ENCODE measurements at places on chromosomes 12 and 14. TPM values are rescaled to one million over a fixed set of nuclear protein-coding genes. Genes with fewer than 3 reads are reported as not detected.

LRCOL1 gene
- total RNA-seq = not detected

KRT80 gene
- total RNA-seq = 0.11 TPM

OASL gene
- 0.26 TPM for total RNA-seq

GRCh38 chr14:95649230-95649629 is 37.0 kb upstream of the TCL1B start:
- H3K36me3 ChIP-seq = no peaks in the 10 kb centered on the region
- no peak for DNase-seq
- H3K4me3 ChIP-seq = no peak overlapping the region
- no peaks in the 10 kb centered on the region for H3K4me1 ChIP-seq
- H3K27me3 ChIP-seq = no peaks in the 10 kb centered on the region

DNA sequence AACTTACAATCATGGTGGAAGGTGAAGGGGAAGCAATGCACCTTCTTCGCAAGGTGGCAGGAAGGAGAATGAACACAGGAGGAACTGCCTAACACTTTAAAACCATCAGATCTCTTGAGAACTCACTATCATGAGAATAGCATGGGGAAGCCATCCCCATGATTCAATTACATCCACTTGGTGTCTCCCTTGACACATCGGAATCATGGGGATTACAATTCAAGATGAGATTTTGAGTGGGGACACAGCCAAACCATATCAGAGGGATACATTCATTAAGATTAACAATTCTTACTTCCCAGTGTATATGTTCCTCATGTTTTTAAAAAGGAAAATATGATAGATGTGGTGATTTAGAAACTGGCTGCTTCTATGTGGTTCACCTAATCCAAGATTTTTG is 117.9 kb downstream of the PDE3A start:
- no peaks in the 10 kb centered on the region for H3K27me3 ChIP-seq
- H3K27ac ChIP-seq = no peak overlapping the region
- H3K4me3 ChIP-seq = no peak overlapping the region
- no peak for DNase-seq
- H3K36me3 ChIP-seq = no peaks in the 10 kb centered on the region
- peaks cover 32% of the 10 kb centered on the region for H3K4me1 ChIP-seq

- no peaks in the 10 kb centered on the region for H3K36me3 ChIP-seq
- no peak overlapping the region for H3K4me3 ChIP-seq
- no peak overlapping the region for H3K27ac ChIP-seq
- DNase-seq = no peak
- peaks cover 11% of the 10 kb centered on the region for H3K4me1 ChIP-seq
These were observed 862.2 kb downstream of the RPS29 start for GRCh38 chr14:48723841-48724495.
